ENCODE measurements at places on chromosomes 16 and 17.
A peak's percentile ranks its signal among the peaks of the same experiment; 100 is the strongest.

- DNase-seq: no peak
These were observed 15.2 kb downstream of the PRKCA start for GRCh38 chr17:66317629-66318028.

- no peak for DNase-seq
These were observed 11.0 kb downstream of the ENDOV start for GRCh38 chr17:80425835-80426426.

DNA sequence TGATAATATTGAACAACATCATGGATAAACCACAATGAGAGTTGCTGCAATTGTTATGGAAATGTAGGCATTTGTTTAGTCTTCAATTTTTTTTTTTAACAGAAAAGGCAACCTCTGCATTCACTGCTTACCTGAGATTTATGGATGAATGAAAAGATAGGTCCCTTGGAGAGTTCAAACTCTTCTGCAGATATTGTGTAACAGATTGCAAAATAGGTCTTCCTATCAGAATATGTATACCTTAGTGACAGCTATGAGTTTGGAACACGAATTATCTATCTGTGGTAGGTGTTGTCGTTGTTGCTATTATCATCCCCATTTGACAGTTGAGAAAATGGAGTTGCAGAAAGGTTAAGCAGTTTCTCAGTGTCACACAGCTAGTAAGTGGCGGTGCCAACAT lies 1.2 kb upstream of the KCNJ16 start:
- no peak for DNase-seq

GRCh38 chr17:44555099-44555498 lies 2.2 kb upstream of the FZD2 start:
- DNase-seq: no peak

- DNase-seq: no peak
These were observed 337.5 kb downstream of the SEC14L1 start for GRCh38 chr17:77478281-77478680.

DNA sequence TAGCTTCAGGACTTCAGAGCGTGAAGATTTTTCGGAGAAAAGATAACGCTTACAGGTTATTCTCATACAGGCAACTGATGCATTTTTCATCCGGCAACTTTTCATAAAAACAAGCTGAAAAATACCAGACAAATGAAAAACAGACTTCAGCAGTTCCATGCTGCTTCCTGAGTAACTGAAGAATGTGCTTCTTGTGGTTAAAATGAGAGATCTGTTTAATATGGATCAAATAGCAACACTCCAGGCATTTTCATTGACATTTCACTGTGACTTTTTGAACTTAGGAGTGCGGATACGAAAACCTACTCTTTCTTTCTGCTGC lies 705 bp upstream of the PITPNC1 start:
- no peak for DNase-seq

GRCh38 chr17:58391302-58391984 lies 25.9 kb downstream of the RNF43 start:
- peak; percentile 67 for DNase-seq

GRCh38 chr17:33019161-33019890 lies 27.7 kb downstream of the SPACA3 start:
- no peak for DNase-seq

GRCh38 chr16:30582611-30583340 lies 2.7 kb downstream of the ZNF785 start:
- DNase-seq: no peak

- DNase-seq: no peak
These were observed 49.5 kb downstream of the BMERB1 start for GRCh38 chr16:15483857-15484256.

DNA sequence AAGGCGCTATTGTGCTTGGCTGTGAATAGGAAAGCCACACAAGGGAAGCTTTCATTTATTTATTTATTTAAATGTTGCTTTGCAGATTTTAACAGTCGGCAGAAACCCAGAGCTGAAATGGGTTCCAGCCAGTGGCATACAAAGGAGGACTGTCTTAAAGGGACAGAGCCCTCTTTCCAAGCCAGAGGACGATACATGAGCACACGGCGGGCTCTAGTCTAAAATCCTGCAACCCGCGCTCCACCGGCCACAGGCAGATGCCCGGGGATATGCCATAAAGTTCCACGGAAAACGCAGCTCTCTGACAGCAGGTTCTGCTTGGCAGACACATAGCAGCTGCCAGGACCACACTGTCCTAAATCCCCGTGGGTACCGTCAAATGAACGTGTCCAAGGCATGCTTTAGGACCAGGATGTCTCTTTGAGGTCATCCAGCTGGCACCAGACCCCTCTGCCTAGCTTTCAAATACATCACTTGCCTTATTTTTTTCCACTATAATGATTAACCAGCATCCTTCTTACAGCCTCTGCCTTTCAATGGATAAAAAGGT lies 64.6 kb downstream of the CYTH1 start:
- DNase-seq: no peak

GRCh38 chr17:81837641-81838040 lies 2.8 kb upstream of the PPP1R27 start:
- no peak for DNase-seq

GRCh38 chr17:40895106-40895730 lies 10.2 kb upstream of the KRT20 start:
- DNase-seq: no peak

DNA sequence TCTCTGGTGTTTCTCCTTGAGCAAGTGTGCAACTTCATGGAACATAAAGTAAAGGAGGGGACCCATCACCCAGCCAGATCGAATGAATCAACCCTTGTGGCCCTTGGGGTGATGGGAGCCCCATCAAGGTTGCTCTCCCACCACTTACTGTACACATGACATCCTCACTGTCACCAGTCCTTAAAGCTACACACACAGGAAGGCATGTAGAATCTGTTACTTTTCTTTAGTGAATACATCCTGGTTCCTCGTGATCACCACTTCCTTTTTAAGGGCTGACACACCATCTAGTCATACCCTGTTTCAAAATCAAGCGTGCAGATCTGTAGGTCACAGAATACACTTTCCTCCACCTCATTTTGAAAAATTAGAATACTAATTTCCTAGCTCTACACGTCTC lies 22.6 kb upstream of the MPHOSPH6 start:
- peak; percentile 8 for DNase-seq

DNA sequence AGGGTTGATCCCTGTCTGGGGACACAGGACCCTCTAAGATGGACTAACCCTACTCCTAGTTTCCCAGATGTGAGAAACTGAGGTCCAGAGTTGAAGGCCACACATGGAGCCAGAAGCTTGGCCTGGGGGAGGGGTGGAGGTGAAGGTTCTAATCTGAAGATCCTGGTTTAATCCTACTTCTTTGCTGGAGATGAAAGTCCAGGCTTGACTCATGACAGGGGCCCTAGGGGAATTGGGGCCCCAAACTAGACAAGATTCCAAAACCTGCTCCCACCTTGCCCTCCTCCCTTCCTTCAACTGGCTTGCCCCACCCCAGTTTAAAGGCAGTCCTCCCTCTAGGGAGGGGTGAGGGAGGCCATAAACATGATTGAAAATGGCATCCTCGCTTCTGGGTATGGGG lies 21.6 kb downstream of the IGF2BP1 start:
- no peak for DNase-seq

- DNase-seq: no peak
These were observed 164.0 kb downstream of the RGS9 start for GRCh38 chr17:65301184-65301583.

DNA sequence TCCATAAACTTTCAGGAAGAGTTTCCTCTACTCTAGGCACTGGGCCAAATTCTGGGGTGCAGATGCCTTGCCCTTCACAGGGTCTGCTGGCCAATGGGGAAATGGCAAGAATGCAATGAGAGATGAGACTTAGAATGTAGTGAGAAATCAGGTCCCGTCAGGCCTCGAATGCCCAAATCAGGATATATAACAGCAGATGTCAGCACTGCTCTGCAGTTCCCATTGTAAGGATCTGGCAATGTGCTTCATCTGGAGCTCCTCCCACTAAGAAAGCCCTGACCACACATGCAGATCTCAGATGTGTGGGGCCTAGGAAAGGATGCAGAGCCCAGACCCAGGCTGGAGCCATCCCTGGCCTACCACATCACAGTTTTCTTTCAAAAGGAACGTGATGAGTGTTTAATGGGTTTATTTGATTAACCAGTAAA lies 13.9 kb upstream of the LPCAT2 start:
- peak; percentile 57 for DNase-seq

DNA sequence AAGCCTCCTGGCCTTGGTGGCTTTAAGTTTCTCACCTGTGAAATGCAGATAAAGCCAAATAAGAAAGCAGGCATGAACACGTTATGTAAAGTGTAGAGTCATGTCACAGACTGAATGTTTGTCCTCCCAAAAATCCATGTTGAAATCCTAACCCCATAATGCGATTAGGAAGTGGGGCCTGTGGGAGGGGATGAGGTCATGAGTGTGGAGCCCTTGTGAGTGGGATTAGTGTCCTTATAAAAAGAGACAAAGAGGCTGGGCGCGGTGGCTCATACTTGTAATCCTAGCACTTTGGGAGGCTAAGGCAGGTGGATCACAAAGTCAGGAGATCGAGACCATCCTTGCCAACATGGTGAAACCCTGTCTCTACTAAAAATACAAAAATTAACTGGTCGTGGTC lies 19.5 kb upstream of the C16orf78 start:
- DNase-seq: no peak

DNA sequence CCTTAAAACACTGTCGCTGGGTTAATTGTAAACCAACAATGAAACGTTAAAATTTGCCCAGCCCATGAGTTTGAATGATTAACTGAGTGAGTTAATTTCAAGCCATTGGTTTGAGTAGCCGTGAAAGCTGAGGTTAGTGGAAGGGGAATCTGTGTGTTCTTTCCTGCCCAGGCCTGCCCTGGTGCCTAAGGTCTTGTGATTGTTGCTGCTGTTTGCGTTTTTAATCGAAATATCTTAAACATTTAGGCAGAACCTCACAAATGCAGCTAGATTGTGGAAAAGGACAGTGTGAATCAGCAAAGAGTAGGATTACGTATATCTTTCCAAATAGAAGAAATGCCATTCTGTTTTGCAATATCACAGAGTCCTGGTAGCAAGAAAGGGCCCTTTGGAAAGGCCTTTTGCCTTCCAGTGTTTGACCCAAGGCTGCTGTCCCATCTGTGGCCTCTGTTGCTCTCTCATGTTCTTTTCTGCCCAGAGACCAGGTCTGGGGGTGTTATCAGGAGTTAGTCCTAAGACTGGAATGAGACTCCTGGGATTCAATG lies 113.8 kb downstream of the MSI2 start:
- no peak for DNase-seq

DNA sequence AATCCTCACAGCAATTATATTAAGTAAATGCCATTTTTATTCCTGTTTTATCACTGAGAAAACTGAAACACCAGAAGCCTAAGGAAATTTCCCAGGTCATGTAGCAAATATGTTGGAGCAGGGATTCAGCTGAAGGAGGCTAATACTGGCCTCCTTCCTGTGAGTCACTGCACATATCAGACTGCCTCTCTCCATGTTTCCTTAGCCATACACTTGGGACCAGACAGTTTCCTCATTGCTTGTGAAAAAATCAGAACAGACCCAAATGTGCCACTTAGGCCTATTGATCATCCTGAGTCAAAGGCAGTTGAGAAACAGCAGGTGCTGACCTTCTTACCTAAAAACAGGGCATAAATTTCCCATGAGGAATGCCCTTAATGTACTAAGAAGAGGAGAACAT lies 18.9 kb upstream of the ELAC2 start:
- DNase-seq: no peak

DNA sequence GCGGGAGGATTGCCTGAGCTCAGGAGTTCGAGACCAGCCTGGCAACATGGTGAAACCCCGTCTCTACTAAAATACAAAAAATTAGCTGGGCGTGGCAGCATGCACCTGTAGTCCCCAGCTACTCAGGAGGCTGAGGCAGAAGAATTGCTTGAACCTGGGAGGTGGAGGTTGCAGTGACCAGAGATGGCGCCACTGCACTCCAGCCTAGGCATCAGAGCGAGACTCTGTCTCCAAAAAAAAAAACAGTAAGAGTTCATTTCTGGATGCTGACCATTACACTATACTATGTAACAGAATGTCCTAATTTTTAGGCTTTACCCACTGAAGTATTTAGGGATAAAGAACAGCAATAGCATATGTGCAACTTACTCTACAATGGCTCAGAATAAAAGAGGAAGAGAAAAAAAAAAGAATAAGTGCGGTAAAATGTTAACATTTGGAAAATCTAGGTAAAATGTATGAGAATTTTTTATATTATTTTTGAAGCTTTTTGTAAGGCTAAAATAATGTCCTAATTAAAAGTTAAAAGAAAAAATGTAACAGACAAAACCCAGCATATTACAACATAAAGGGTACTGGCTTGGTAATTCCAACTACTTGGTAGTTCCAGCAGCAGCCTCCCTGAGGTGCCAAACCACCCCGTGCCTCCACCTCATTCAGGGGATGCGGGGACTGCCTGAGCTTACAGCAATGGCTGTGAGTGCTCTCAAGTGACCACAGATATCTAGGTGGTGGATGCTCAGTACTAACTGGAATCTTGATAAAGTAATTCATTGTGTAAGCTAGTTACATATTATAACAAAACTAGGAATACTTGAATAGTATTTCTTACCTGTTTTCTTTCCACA lies 10.9 kb downstream of the COPS3 start:
- DNase-seq: no peak

GRCh38 chr16:65101009-65101408 lies 20.9 kb downstream of the CDH11 start:
- DNase-seq: no peak

DNA sequence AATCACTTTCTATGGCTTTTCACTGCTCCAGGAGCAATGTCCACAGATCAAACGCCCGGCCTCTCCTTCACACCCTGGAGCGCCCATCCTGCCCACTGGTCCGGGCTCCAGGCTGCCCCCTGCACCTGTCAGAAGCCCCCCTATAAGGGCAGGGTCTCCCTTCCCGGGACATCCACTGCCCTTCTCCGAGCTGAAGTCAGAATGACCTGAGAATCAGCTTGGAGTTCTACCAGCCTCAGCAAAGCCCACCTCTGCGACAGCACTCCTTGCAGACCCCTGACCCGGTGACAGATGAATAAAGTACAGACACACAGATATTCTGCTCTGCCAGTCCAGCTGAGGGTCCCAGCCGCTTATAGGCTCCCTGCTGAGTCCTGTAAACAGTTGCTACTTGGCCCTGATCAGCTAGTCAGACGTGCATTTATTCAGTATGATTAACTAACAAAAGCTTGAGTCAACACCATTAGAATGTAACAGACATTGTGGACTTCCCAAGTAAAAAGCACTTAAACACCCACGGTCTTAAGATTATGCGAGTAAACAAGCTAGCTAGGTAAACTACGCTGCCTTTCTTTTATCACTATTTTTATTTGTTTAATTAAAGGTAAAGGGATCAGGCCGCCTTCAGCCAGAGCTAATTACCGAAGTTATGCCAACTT lies 4.8 kb downstream of the SLC7A5 start:
- no peak for DNase-seq

DNA sequence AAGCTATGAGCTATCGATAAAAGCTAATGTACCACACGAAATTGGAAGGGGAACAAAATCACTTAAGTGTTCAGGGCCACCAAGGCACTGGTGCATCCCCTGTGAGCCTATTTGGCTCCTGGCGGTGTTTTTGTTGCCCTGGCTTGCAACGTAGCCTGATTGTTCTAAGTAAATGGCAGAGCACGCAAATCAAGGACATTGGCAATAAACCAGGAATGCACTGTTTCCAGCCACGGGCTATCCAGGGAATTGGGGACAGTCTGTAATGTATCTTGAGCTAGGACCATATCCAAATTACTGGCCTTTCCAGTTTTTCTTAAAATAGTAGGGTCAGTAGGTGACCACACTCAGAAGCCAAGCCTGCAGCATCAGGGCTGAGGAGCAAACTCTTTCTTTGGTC lies 734.0 kb downstream of the MAF start:
- no peak for DNase-seq

GRCh38 chr17:31401456-31402254 lies 10.2 kb downstream of the RAB11FIP4 start:
- no peak for DNase-seq

Measured in HS-27A (cell line).